ENCODE measurements at places on chromosomes 12 and 14.

DNA sequence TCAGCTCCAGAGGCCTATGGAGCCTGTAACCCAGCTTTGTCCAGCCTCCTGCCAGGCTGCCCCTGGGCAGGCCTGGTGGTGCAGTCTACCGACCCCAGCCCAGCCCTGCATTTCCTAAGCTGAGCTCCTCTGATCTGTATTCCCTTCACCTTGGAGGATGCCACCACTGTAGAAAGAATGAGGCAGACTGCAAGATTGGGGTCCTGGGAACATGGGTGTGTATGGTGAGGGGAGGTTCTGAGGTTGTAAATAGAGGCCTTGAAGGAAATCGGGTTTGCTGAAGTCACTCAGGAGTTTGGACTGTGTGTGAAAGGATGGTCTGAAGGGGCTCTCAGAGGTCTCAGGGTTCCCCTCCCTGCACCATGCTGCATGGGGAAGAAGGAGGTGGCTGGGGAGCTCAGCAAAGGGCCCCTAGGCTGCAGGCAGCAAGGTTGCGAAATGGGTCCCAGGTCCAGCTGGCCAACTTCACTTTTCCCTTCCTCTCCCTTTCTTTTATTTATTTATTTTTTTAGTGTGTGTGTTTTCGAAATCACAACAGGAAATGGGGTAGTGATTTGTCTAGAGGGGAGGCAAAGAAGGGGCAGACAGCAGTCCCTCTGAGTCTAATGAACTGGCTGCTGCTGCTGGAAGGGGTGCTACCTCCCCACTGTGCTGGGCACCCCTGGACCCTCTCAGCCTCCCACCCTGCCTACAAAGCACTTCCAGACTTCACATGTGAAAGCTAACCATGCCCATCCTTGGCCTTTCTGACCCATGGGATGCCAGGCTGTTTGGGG lies 1.2 kb upstream of the LRP1-AS start:
- DNase-seq = no peak

- DNase-seq = no peak
Observed at GRCh38 chr14:20413744-20414082, 412 bp upstream of the TEP1 start.

DNA sequence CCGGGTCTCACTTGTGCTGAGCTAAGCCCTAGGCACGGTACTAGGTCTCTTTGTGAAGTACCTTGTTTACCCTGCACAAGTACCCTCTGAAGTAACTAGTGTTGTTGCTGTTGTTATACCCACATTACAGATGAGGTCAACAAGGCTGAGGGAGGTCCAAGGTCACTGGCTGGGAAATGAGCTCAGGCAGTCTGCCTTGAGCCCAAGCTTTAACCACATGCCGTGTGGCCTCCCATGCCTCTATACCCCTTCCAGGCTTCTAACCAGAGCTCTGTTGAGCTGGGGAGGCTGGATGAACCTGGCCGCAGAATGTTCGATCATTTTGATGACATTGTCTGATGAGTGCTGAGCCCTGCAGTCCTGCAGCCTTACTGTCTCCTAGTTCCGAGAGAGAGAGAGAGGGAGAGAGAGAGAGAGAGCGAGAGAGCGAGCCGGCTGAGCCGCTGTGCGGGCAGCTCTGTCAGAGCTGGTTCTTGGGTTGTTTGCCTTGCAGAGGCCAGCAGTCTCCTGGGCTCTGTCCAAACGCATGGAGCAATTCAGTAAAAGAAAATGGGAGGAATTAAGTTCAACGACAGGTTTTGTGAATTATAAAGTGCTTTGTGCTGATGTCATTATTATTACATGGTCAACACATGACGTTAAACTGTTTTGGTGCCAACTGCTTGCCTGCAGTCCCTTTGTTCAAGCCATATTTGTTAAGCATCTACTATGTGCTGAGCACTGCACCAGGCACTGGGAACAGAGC lies 13.1 kb downstream of the JDP2 start:
- DNase-seq = no peak

- DNase-seq = no peak
Observed at GRCh38 chr12:34107016-34107415, 84.7 kb downstream of the ALG10 start.

DNA sequence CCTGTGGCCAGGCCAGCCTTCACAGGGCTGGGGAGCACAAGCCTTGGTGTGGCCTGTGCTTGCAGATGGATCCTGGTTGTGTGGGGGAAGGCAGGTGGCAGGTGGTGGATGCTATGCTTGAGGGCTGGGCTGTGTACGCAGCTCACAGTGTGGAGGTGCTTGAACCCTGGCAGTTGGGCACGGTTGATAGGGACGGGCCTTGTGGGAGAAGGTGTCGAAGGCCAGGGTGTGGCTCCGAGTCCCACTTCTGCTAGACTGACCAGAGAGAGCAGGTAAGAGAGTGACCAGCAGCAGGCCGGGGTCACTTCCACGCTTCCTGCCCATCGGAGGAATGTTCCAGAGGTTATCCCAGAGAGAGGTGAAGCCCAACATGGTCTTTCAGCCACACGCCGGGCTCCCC lies 85.5 kb downstream of the CACNA1C start:
- DNase-seq = no peak

- no peak for DNase-seq
Observed at GRCh38 chr12:115962216-115962615, 315.3 kb downstream of the MED13L start.

DNA sequence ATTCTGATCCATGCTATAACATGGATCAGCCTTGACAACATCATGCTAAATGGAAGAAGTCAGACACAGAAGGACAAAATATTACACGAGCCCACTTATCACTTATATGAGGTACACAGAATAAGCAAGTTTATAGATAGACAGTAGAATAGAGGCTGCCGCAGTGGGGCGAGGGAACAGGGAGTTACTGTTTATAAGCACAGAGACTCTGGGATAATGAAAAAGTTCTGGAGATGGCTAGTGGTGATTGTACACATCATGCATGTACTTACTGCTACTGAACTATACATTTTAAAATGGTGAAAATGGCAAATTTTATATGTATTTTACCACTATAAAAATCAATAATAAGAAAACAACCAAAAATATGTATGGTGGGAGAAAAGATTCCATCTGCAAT lies 95.2 kb upstream of the PSMC1 start:
- no peak for DNase-seq

- no peak for DNase-seq
Observed at GRCh38 chr12:101642115-101643067, 47.6 kb downstream of the MYBPC1 start.

- peak; percentile 92 for DNase-seq
Observed at GRCh38 chr12:118135788-118136558, at the start of gene PEBP1. Gene PEBP1, plus strand, starts transcription at chr12:118136124. Its CDS starts 86 bp downstream, at chr12:118136210.

DNA sequence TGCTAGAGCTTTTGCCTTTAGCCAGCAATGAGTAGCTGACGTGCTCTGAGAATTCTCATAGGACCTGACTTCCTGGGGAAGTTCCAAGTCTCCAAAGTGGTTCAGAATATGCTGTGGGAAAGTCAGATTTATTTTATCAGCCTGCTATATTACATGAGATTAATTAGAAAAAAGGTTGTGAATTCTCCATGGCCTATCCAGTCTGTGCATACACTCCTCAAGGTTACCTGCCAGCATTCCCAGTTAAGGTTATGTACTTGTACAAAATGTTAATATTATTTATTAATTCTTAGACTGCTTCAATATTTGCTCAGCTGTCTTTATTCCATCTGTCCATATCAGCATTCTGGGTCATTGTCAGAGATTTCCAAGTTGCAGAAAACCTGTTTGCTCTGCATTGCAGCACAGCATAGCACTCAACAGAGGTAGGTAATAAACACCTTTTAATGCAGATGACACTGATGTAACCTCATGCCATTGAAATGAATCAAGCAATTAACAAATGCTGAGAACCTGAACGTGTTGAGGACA lies 2.7 kb upstream of the SEL1L start:
- no peak for DNase-seq

DNA sequence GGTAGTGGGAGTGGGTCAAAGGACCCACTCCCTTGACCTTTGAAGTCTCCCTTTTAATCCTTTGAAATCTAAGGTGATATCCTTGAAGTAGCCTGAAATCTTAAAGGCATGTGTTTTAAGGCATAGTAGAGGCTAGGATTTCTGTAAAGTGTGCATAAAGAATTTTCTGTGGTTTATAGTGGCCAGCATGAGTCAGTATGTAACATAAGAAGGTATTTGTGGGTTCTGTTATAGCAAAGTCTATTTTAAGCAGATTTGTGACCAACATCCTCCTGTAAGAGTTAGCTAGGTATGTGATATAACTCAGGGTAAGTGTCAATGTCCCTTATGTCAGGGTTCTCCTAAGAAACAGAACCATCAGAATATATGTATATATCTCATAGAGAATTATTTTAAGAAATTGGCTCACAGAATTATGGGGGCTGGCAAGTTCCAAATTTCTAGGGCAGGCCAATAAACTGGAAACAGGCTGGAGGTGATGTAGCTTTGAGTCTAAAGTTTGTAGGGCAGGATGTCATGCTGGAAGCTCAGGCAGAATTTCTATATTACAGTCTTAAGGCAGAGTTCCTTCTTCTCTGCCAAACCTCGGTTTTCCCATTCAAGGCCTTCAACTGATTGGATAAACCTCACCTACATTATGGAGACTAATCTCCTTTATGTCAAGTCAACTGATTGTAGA lies 18.7 kb upstream of the EPYC start:
- DNase-seq = no peak

DNA sequence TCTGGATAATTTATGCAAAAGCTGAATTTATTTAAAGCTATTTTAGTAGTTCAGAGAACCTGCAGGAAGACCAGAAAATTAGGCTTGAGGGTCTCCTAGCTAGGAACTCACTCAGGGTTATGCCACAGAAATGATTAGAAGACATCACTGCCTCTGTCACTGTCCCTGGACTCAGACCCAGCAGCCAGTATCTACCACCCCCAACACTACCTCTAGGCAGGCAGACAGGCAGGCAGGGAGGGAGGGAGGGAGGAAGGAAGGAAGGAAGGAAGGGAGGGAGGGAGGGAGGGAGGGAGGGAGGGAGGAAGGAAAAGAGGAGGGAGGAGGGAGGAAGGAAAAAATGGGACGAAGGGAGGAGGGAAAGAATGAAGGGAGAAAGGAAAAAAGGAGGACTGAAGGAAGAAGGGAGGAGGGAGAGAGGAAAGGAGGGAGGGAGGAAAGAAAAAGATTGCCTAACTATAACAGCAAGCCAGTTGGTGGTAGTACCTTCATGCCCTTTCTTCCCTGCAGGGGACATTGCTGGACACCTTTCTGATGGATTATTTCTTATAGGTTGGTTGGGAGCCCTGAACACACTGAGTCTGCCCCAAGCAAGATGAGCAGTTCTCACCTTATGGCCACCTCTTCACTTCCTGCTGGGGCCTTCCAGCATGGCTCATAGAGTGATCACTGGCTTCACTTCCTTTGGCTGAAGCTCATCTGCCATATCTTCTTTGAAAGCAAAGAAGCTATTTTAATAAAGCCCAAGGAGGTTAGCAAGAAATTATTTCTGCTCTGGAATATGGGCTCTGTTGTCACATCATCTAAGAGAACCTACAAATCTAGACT lies 49.7 kb downstream of the KICS2 start:
- DNase-seq = no peak

DNA sequence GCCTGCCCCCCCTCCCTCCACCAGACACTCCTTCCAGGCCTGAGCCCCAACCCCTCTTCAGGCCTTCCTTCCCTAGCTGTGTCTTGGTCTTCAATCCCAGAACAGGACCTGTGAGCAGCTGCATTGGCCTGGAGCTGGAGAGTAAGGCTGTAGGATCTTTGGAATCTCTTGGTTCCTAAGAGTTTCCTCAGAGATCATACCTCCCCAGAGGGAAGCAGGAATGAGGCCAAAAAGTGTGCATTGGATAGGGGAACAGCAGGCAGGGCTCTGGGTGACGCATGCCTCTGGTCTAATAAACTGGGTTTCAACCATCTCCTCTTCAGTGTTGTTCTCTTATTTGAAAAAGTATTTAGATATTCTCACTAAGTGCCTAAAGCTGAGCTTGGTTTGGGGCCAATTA lies 1.8 kb upstream of the SMARCD1 start:
- no peak for DNase-seq

DNA sequence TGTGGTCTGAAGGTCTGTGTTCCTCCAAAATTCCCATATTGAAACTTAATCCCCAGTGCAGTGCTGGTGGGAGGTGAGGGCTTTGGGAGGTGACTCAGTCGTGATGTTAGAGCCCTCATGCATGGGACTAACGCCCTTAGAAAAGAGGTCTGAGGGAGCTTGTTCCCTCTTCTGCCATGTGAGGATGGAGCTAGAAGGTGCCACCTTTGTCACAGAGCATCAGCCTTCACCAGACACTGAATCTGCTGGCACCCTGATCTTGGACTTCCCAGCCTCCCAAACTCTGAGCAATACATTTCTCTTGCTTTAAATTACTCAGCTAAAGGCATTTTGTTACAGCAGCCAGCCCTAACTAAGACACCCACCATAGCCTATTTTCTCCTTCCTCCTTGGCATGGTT lies 13.9 kb downstream of the RAB15 start:
- DNase-seq = no peak

DNA sequence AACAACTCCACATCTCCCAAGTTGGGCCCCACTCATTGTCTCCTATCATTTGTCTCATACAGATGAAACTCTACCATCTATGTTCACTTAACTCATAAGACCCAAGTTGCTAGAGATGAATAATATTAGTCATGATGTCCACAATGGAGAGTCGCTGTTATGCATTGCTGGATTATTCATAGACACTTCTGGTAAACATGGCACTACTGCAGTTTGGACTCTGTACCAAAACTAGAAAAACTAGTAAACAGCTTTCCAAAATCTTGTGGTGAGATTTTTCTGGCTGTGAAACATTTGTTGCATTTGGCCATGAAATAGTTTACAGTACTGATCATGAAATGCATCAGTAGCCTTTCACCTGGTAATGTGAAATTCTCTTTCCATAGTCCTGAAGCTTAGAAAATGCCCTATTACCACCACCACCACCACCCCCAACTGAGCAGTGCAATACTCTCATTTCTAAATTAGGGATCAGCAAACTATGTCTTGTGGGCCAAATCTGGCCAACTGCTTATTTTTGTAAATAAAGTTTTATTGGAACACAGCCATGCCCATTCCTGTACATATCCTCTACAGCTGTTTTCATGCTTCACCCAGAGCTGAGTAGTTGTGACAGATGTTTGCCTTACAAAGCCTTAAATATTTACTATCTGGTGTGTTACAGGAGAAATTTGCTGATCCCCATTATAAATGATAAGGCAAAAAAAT lies 236.5 kb downstream of the DPF3 start:
- DNase-seq = no peak

DNA sequence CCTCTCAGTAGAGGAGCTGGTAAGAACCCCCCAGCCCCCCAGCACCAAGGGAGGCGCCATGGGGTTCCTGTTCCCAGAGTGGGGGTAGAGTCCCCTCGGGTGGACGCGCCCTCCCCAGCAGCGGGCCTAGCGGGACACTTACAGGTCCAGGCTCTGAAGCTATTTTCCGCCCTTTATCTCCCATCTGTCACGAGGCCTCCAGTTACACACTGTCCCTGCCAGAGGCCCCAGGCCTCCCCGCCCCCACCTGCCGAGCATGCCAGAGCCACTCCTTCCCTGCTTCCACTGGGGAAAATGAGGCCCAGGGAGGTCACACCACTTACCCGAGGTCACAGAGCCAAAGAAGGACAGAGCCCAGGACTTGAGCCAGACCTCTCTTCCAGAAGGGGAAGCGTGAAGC lies 3.1 kb downstream of the C14orf180 start:
- no peak for DNase-seq

DNA sequence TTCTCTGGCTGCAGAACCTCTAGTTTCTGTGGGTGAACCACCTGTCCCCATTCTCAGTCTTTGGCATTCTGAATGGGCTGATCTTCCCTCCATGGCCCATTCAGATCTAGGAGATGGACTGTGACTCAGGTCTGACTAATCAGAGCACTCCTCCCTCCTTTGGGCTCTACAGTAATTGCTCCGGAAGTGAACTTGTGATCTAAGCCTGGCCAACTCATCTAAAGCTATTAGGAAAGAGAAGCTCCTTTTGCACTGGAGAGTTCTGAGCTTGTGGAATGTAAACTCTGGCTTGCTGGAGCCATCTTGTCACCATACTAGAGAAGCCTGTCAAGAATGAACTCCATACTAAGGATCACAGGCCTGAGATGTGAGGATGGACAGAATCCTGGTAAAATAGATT lies 168.2 kb downstream of the SUDS3 start:
- no peak for DNase-seq

Data from GM19239 (cell line).